ENCODE measurements at places on chromosomes 16 and 17. TPM values are rescaled to one million over a fixed set of nuclear protein-coding genes. Genes with fewer than 3 reads are reported as not detected.

- no peak for DNase-seq
Measured at GRCh38 chr17:71764505-71764904, 356.3 kb upstream of the SOX9 start.

- DNase-seq = no peak
Measured at GRCh38 chr17:66353937-66354401, 51.6 kb downstream of the PRKCA start.

- DNase-seq = no peak
Measured at GRCh38 chr17:76405967-76406647, 21.7 kb downstream of the SPHK1 start.

The TBC1D3C gene
- not detected for total RNA-seq

The NECAB2 gene
- total RNA-seq = not detected

The PRR35 gene
- not detected for total RNA-seq

Measured in T-helper 17 cell (primary cell).